ENCODE measurements at places on chromosomes 7 and 10.

DNA sequence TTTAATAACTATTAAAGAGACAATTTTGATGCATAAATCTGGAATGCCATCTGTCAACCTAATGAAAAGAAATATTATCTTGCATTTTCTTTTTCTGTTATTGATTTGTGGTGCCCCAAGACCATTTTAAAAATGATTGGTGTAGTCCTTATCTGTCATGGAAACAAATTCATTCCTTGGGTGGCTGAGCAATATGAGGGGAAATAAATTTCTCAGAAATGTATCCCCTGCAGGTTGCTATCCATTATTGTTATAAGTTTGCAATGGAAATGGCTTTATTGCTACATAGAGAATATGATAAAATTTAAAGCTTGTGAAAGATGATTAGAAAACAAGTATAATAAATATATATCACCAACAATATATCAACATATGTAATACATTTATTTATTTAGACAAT is 607.0 kb downstream of the DNAJB9 start:
- no peak for DNase-seq

- no peak for DNase-seq
Measured at GRCh38 chr7:151395036-151395367, 14.8 kb downstream of the WDR86 start.

GRCh38 chr10:78248651-78249464 is 215.2 kb downstream of the RPS24 start:
- DNase-seq = peak; percentile 91

GRCh38 chr10:1344846-1345245 is 288.7 kb downstream of the WDR37 start:
- DNase-seq = no peak

DNA sequence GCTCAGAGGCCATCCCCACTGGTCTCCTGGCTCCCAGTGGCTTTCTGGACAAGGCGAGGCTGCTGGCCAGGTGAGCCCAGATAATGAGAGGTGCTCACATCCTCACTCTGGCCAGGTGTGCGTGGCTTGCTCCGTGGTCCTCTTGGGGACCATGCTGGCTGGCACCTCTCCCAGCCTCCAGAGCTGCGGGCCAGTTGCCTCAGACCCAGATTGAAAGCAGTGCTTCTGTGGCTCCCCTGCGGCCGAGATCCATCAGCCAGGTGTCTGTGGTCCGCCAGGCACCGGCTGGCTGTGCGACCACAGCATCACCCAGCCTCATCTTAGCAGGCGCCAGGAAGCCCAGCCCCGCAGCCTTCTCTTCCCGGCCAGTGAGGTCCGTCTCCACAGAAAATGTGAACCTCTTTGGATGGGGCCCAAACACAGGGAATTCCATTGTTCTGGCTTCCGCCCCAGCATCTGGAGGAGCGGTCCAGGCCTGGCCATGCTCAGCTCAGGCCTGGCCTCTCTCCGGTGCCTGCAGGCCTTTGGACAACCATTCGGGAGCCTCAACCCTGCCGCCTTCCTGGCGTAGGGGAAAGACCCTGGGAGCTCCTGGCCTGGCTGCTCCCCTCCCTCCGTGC is 5.2 kb upstream of the TTYH3 start:
- DNase-seq = no peak

DNA sequence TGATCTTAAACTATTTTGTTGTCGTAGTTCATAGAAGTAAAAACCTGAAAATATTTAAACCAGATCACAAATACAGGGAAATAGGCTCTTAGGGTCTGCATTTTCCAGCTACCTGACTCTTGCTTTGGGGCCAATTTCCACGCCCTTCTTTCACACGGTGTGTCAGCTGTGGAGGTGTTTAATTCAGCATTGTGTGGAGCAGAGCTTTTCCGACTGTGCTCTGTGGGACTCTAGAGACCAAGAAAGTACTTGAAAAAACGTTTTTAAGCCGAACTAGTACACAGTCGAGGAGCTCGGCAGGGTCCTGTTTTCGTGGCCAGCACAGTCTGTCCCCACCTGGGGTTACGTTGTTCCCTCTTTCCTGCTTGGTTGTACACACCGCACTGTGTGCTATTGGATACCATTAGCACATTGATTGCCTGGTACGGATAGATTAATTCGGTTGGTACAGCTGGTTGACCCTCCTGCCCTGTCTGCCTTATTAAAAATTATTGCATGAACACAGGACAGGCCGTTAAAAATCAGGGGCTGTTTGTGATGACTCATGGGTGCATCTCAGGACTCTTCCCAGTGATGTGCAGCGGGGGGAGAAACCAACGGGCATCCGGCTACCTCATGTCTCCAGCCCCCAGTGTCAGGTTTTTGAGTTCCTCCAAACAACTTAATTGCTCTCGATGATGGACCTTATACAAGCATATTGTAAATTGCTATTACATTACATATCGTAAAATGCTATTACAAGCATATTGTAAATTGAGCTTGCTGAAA is 80.7 kb upstream of the BTBD16 start:
- no peak for DNase-seq

DNA sequence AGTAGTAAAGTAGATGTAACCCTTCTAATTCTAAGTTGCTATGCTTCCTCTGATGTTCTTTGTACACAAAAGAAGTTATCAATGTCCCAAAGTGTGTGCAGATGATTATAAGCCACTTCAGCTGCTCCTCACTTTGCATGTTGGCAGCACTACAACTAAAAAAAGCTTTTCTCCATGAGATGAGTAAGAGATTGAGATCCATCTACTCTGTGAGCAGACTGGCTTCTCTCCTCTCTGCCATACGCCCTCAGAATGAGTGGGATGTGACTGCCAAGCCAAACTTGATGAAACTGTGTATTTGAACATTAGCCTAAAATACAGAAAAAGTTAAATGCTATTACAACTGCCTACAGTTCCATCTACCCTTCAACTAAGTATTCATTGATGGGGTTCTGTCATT is 102.9 kb upstream of the ETV1 start:
- peak; percentile 11 for DNase-seq

- DNase-seq = no peak
Measured at GRCh38 chr7:134910968-134911367, 75.3 kb upstream of the AGBL3 start.

DNA sequence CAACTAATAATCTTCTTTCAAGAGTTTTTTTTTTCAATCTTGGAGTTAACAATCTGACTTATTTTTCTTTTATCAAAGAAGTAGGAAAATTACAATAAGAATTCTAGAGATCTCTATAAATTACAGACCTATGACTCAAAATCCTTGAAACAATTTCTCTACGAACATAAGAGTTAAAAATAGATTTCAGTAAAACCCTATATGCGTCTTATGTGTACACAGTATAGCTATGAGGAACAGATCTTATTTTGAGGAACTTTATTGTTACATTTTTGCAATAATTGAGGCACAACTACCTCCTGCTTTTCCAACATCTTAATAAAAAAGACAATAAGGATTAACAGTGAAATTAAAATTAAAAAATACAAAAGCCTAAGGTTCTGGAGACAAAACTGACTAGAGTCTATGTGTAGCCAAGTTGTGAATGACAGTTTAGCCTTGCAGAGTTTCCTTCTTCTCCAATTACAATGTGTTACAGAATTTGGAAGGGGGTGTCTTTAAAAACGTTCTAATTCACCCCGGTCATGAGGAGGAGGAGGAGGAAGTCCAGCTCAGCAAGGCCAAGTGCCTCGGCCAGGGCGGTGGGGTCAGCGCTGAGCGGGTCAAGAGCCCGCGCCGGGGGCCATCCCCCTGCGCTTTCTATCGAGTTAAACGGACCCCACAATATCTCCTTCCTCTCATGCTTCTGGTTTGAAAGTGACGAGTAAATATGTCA is 40.5 kb downstream of the AMZ1 start:
- no peak for DNase-seq

DNA sequence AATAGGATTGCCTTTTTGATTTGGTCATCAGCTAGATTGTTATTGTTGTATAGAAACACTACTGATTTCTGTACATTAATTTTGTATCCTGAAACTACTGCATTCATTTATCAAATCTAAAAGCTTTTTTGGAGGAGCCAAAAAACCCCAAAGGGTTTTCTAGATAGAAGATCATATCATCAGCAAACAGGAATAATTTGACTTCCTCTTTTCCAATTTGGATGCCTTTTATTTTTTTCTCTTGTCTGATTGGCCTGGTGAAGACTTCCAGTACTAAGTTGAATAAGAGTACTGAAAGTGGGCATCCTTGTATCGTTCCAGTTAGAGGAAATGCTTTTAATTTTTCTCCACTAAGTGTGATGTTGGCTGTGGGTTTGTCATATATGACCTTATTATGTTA is 10.6 kb upstream of the ENTPD7 start:
- DNase-seq = no peak

DNA sequence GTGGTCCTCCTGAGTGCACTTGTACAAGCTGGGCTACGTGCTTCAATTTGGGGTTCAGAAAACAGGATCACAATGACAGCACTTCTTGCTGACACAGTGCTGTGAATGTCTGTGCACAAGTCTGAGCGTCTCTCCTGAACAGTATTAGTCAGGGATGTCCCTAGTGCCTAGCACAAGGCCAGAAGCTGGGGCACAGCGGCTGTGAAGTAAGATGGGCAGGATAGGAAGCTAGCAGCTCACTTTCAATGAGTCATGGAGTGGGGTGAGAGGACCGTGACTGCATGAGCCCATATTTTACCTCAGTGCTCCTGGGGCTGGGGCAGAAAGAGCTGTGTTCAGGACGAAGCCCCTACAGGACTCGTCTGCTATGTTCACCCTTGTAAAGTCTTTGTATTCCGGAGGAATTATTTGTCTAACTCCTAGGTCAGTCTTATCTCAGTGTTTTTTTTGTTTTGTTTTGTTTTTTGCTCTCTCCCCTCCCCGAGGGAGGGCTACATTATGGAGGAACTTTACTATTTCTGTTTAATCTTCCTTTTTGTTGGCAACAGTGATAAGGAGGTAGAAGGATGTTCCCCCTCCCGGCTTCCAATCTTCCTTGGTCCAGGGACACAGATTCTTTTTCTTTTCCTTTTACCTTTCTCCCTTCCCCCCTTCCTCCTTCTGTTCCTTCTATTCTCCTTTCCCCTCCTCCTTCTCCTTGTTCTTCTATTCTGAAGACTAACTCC is 2.8 kb upstream of the LRMDA start:
- DNase-seq = peak; percentile 40

DNA sequence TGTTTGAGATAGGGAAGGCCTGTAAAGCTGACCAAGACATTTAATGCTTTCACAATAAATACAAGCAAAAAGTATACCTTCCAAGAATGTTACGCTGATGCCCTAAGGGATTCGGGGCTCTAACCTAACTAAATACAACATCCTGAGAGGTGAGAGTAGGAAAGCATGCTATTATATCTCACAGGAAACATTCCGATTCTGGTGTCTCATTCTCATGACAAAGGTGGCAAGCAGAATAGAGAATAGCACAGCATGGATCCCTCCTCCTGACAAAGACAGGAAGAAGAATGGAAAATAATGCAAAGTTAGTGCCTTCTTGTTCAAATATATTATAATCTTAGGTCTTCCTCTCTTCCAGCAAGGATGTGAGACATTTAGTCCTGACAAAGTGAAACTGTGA is 504.3 kb downstream of the TFEC start:
- DNase-seq = no peak

DNA sequence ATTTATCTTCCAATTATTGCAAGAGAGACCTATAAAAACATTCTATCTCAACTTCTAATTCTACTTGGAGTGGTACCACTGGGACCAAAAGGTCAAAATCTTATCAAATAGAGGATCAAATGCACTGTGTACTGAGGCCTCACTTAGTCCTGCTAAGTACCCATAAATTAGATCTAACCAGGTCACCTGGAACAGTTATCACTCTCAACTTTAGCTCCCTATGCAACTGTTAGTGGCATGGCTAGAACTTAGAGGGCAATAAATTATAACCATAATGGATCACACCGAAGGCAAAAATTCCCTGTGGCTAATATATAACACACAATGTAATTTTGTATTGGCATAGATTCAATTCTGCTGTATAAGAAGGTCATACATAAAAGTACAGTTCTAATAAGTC is 428.9 kb downstream of the PCDH15 start:
- DNase-seq = no peak

- no peak for DNase-seq
Measured at GRCh38 chr10:106619346-106619745, 545.2 kb downstream of the SORCS1 start.

- DNase-seq = no peak
Measured at GRCh38 chr10:13054844-13055243, 45.1 kb upstream of the OPTN start.

GRCh38 chr7:117012696-117013095 is 59.4 kb downstream of the ST7 start:
- no peak for DNase-seq

GRCh38 chr7:98265841-98266271 is 13.8 kb upstream of the TECPR1 start:
- DNase-seq = no peak

DNA sequence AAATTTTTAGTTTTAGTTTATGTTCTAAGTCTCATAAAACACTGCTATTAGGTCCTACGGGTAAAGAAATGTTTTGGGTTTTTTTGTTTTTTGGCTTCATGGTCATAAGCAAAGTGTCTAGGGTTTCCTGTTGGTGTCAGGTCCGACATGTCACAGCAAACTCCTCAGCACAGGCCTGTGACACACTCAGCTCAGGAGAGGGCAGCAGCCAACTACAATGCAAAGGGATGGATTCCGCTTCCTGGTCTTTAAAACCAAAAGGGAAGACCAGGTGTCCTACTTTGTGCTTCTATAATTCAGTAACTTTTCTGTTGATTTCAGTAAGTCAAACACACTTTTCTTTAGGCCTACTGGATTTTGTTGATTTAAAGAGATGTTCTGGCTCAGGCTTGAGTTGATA is 83.8 kb upstream of the MACROH2A2 start:
- no peak for DNase-seq

- no peak for DNase-seq
Measured at GRCh38 chr10:71627956-71628355, 91.6 kb downstream of the C10orf105 start.

- DNase-seq = no peak
Measured at GRCh38 chr10:78787125-78787524, 281.6 kb upstream of the ZMIZ1 start.

DNA sequence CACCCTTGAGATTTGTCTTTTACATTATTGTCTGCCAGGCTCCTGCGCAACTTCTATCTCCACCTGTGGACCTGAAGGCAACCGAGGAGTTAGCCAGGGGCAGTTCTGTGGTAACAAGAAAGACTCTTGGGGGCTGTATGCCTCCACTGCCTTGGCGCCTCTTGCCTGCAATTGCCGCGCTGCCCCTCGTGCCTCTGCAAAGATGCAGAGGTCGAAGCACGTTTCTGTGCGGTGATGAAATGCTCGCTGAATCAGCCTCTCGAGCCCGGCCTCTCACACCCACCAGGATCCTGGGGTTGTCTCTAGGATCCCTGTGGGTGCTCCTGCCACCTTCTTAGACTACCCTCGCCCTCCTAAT is 486 bp upstream of the LHFPL3 start:
- DNase-seq = no peak

GRCh38 chr10:47260505-47261111 is 39.4 kb upstream of the GDF10 start:
- no peak for DNase-seq

- DNase-seq = no peak
Measured at GRCh38 chr10:22252801-22253579, 35.2 kb upstream of the EBLN1 start.

Measured in stromal cell of bone marrow (primary cell).